NCI-H526 treated with DMSO at 0.1 percent for 48 hours (cell line): ENCODE measurements at places on chromosomes 13 and 19.
A peak's percentile ranks its signal among the peaks of the same experiment; 100 is the strongest.

DNA sequence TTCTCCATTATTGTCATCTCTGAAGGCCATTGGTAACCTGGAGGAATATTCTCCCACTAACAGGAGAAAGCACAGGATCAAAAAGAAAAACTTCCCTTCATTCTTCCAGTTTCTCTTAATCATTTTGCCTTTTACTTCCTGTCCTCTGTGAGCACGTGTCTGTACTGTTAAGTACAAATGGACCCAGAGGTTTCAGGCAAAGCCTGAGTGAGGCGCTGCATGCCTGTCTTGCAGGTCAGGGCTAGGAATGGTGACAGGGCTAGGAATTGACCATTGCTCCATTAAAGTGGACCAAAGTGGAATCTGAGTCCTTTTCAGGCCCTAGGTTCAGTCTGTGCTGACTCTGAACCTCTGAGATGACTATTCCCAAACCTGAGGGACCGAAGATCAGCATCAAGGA is 326.7 kb downstream of the SHISA2 start:
- DNase-seq: no peak

DNA sequence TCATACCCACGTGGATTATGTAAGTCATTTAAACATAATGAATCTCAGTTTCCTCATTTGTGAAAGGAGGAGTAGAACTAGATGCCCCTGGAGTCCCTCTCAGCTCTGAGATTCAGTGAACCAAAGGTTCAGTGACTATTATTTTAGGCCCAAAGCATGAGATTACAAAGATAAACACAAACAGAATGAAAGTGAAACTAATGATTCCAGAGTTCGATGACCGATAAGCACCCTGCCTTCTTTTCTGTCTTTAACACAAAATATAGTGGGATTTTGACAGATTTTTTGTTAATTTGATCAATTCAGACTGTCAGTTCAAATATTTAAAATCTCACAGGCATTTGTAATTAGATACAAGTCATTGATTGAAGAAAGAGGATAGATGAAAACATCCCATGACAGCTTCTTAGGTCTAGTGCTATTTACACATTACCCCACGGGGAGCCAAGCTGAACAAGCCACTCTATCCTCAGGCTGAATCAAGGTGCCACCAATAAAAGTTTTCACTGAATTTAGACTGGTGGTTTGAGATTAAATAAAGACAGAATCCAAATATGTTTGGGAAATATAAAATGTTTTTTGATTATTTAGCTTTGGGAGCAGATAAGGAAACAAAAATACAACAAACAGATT is 64.6 kb upstream of the RAP2A start:
- DNase-seq: no peak

DNA sequence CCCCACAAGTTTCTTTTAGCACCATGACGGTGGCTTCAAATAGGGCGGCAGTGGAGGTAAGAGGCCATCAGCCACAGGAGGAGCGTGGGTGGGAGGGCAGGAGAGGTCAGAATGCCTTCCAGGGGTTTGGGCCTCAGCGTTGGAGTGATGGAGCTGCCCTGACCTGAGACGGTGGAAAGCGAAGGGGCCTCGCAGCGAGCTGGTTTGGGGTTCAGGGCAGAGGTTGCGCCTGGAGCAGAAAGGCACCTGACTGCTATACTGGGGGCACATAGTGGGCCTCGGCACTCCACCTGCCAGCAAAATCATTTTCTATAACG is 382 bp upstream of the NAXD start:
- DNase-seq: no peak

GRCh38 chr19:56252699-56253422 is 19.7 kb upstream of the EDDM13 start:
- peak; percentile 22 for DNase-seq

DNA sequence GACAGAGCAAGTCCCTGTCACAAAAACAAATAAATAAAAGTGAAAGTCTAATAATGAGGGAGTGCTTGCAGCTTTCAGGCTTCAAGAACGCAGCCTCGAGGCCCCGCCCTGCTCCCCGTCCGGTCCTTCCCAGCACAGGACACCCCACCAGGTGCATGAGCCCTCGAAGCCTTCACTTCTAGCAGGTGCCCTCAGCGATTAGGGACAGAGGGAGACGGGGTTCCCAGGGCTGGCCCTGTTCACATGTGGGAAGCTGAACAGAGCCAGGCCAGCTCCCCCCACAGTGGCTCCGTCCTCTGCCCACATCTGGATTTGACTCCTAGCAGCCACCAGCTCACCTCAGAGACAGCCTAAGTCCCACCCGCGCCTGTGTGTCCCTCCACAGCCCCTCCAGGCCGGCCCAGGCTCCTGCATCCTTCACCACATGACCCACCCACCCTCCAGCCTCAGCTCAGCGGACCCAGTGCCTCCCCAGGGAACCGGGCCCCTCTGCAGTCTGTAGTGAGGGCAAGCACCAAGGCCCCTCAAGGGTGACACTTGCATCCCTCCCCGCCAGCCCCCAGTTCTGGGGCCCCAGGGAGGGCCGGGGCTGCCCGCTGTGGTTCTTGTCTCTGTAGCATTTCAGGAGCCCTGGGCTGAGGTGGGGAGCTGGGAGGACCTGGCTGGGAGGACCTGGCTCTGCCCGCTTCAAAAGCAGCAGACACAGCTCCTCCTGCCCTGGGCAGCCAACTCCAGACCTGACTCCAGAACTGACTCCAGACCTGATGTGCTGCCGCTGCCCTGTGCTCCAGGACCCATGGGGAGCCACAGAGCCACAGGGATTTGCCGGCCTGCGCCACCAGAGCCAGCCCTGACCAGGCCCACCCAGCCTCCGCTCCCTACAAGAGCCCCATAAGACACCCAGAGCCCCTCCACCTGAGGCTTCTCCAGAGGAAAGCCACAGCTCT is 27.2 kb downstream of the GPX4 start:
- DNase-seq: no peak

DNA sequence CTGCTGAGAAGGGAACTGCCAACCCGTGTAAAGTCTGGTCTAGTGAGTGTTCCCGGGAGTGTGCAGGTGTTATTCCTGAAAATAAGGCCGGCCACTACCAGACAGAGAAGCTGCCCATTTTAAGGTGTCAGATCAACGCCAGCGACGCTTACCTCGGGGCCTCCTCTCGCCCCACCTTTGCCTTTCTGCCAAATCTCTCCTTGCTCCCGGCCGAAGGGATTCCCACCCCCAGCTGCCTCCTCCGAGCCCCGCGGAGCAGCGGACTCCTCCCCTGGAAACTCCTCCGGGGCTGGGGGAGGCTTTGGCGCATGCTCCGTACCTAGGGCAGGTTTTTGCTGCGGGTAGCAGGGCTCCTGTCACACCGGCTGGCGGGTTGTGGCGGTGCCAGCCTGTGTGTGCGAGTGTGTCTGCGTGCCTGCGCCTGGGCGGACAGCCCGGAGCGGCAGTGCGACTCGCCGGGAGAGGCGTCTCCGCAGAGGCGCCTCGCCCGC is at the start of gene HS6ST3:
TSS of gene HS6ST3 (plus strand) at position 359 of the 491 bp plus-strand sequence.
- peak; percentile 92 for DNase-seq

- no peak for DNase-seq
Observed at GRCh38 chr19:16262618-16263017, 62.0 kb upstream of the KLF2 start.
